Bone marrow (tissue), 2 donors: ENCODE measurements at places on chromosomes 7 and 10.

DNA sequence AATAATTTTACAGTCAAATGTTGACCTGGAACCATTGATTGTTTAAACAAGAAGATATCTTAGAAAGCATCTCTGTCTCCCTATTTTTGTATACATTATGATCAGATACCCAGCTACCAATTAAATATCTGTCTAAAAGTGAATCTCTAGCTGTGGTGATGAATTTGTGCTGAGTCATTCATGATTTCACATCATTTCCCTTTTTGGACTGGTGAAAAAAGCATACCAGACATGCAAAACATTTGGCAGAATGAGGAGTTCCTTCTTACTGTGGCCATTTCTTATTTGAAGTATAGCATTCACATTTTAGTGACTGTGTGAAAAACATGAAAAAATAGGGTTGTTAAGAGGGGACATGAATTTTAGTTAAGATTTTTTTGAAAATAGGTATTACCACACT lies 98.0 kb upstream of the GATA3 start:
- no peak for DNase-seq

DNA sequence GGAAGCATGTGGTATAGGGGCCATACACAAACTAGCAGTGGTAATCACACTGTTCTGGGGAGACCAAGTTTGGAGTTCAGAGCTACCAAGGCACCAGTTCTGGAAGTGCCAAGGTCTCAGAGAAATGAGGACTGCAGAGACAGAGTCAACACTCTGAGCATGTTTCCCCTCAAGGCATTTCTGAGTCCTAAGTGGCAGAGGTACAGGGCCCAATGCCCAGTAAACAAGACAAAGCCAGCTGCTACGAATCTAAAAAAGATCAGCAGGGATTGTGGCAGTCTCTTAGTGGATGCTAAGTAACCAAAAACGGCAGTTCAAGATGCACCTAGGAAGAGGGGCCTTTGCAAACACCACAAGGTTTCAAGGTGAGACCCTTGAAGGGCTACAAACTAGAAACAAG lies 271.9 kb downstream of the TNS3 start:
- no peak for DNase-seq

- DNase-seq, result no peak
These were observed 29.3 kb upstream of the TTYH3 start for GRCh38 chr7:2602406-2603043.

- DNase-seq, result no peak
These were observed 627.6 kb upstream of the PHF14 start for GRCh38 chr7:10346032-10346431.

GRCh38 chr10:95758351-95759025 lies 2.5 kb downstream of the ENTPD1 start:
- DNase-seq, result no peak

- no peak for DNase-seq
These were observed 3.1 kb downstream of the PARD3 start for GRCh38 chr10:34811968-34812514.

DNA sequence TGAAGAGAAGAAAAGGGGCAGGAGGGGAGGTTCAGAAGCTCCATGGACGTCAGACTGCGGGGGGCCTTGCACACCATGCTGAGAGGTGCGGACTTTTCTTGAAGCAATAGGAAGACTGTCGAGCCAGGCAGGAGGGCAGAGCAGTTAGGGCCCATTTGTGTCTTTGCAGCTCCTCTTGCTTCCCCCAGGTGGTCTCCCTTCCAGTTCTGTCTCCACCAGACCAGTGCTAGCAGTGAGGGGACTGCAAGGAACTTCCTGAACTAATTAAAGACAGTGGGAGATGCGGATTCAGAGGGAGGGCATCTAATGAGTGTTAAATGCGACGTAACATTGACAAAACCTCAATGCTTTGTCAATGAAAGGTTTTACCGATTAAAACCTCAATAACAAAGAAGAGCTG lies 225.4 kb downstream of the USP6NL start:
- DNase-seq, result no peak

GRCh38 chr10:4733150-4733842 lies 92.7 kb upstream of the AKR1E2 start:
- no peak for DNase-seq

DNA sequence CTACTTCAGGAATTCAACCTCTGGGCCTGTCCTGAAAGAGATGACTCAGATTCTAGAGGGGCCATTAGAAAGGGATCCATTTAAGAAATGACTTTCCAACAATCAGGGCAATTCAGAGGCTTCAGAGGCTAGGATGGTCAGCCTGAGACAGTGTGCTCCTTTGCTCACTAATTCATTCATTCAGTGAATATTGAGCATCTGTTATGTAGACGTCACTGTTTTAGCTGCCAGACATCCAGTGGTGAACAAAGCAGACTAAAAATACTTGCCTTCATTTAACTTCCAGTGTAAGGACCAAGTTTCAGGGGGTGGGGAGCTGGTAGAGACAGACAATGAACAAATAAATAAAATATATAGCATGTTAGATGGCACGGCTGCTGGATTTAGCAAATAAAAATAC lies 1.6 kb downstream of the KIAA1217 start:
- no peak for DNase-seq

DNA sequence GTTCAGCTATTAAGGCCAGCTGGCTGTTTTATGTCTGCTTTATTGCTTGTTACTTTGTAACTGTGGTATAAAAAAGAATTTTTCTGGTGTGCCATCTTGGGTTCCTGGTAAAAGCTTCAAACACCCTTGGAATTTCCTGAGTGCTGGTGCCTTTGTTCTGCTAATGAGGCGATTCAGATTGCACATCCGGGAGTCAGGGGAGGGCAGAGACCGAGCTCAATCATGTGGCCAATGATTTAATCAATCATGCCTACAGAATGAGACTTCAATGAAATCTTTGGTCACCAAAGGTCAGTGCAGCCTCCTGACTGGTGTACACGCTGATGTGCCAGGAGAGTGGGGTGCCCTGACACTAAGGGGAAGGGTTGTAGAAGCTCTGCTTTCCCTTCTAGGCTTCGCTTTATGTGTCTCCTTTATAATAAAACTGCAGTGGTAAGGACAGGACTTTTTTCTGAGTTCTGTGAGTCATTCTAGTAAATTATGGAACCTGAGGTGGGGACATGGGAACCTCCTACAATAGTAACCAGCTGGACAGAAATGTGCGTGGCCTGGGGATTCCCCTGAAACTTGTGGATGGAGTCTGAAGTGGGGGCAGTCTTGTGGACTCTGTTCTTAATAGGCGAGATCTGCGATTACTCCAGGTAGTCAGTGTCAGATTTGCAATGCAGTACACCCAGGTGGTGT lies 69.4 kb upstream of the OGDHL start:
- no peak for DNase-seq

- peak; percentile 97 for DNase-seq
These were observed 89.4 kb upstream of the MYL10 start for GRCh38 chr7:101718363-101719122.

GRCh38 chr10:28798428-28798955 lies 121.2 kb downstream of the BAMBI start:
- DNase-seq, result no peak

- no peak for DNase-seq
These were observed 169.5 kb downstream of the TMEM26 start for GRCh38 chr10:61283481-61284221.

DNA sequence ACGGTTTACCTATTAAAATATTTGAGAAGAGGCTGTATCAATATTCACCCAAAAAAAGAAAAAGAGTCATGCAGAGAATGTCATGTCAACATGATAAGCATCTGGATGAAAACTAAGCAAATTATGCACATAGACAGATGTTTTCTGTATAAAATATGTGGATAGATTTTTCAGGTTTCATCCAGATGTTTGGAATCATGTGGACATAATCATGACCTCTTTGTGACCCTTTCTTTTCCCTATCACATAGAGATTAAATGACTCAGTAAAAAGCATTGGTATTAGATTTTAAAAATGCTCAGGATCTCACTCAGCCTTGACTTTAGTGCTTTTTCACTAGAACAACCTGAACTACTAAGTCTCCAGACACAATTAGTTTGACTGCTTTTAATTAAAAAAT lies 90.0 kb downstream of the FOXP2 start:
- no peak for DNase-seq

- DNase-seq, result no peak
These were observed 71.1 kb downstream of the SLC37A3 start for GRCh38 chr7:140327261-140327661.

DNA sequence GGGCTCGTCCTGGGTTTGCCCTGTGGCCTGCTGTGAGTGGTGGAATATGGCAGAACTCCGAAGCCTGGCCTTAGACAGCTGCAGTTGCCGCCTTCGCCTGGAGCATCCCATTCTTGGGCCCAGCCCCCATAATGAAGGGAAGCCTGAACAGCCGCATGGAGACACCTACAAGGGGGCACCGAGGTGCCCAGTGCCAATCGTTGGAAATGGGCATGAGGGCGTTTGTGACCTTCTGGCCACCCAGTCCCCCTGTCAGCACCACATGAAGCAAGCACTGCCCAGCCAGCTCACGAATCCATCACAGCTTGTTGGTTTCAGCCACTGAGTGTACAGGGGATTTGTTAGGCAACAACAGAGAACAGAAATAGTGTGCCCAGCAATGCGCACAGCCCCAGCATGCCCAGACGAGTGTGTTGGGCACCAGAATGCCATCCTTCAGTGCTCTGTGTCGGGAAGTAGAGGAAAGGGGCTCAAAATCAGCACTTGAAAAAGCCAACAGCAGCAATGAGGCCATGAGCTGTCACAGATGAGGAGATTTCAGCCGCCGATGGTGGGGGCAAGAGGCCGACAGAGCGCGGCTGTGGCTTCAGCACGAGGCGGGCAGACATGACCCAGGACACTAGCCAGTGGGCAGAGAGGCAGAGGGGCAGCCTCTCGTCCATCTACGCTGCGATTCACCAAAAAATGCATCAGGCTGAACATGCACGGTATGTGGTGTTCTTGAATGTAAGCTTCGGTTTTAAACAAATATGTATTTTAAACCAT lies 91.2 kb downstream of the TNS3 start:
- DNase-seq, result no peak

GRCh38 chr7:83876593-83876992 lies 227.7 kb upstream of the SEMA3E start:
- DNase-seq, result no peak
